ENCODE measurements at places on chromosomes 1 and 21. TPM values are rescaled to one million over a fixed set of nuclear protein-coding genes. Genes with fewer than 3 reads are reported as not detected.

DNA sequence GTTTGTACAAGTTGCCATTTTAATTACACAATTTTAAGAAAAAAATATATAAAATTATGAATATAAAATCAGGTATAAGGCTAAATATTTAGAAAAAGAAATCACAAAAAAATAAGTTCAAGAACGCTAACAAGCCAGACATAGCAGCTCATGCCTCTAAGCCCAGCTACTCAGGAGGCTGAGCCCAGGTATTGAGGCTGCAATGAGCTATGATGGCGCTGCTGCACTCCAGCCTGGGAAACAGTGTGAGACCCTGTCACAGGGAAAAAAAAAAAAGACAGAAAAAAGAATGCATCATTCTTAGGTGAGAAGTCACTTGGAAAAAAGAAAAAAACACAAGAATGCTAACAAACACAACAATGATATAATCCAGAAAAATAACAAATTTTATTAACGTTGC is 112.3 kb upstream of the PRDX6 start:
- no peak for DNase-seq
- H3K36me3 ChIP-seq, result no peaks in the 10 kb centered on the region
- no peaks in the 10 kb centered on the region for H3K27me3 ChIP-seq
- no peak overlapping the region for H3K27ac ChIP-seq
- no peaks in the 10 kb centered on the region for H3K4me1 ChIP-seq

DNA sequence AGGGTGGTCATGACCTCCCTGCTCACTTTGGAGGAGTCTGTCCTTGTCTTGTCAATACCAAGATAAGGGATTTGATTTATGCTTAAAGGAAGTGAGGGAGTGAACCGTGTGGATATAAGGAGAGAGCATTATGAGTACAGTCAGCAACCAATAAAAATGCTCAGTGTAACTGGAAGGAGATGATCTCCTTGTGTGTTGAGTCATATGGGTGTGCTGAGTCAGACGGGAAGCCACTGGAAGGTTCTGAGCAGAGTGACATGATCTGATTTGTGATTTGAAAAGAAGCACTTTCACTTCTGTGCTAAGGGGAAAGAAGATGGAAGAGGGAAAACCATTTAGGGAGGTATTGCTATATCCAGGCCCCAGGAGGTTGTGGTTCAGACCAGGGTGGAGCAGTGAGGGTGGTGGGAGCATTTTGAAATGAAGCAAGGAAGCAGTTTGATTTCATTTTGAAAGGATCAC is 2.5 kb upstream of the BCL10 start:
- H3K4me3 ChIP-seq, result no peak overlapping the region
- DNase-seq, result peak; percentile 53
- H3K27me3 ChIP-seq, result no peaks in the 10 kb centered on the region

ACTA1 gene
- total RNA-seq, result not detected

LRRC42 gene
- 23.5 TPM for total RNA-seq

Measured in stomach (tissue), 19 donors.